ENCODE measurements at places on chromosomes 5 and 9.

DNA sequence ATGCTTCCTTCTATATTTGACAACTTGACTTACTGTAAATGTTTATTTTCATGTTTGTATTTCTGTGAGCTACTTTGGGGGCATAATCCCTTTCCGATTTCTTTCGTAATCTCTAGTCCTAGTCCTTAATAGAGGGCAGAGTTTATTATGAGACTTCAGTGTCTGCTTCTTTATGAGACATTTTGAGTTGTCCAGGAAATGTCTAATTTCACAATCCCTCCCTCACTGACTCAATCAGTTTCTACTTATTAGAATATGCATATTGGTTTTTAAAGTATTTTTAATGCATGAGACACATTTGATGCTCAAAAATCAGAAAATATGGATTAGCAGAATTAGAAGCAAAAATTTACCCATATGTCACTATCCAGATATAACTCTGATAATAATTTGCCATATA, 160.9 kb downstream of the FOCAD start:
- H3K27me3 ChIP-seq, result no peaks in the 10 kb centered on the region
- H3K36me3 ChIP-seq, result peaks cover 19% of the 10 kb centered on the region
- no peaks in the 10 kb centered on the region for H3K4me1 ChIP-seq

- no peak overlapping the region for H3K27ac ChIP-seq
- no peaks in the 10 kb centered on the region for H3K27me3 ChIP-seq
- H3K4me3 ChIP-seq, result no peak overlapping the region
- peaks cover 10% of the 10 kb centered on the region for H3K4me1 ChIP-seq
- no peak for DNase-seq
- peaks cover 27% of the 10 kb centered on the region for H3K36me3 ChIP-seq
Observed at GRCh38 chr5:9370256-9370655, 175.6 kb downstream of the SEMA5A start.

GRCh38 chr5:68329554-68330255, 114.1 kb downstream of the PIK3R1 start:
- no peak overlapping the region for H3K4me3 ChIP-seq
- H3K4me1 ChIP-seq, result peaks cover 8% of the 10 kb centered on the region
- no peak overlapping the region for H3K27ac ChIP-seq

- DNase-seq, result no peak
- H3K4me1 ChIP-seq, result no peaks in the 10 kb centered on the region
- H3K4me3 ChIP-seq, result no peak overlapping the region
- H3K27ac ChIP-seq, result no peak overlapping the region
- H3K27me3 ChIP-seq, result no peaks in the 10 kb centered on the region
Observed at GRCh38 chr5:119200795-119201194, 129.9 kb downstream of the DMXL1 start.

DNA sequence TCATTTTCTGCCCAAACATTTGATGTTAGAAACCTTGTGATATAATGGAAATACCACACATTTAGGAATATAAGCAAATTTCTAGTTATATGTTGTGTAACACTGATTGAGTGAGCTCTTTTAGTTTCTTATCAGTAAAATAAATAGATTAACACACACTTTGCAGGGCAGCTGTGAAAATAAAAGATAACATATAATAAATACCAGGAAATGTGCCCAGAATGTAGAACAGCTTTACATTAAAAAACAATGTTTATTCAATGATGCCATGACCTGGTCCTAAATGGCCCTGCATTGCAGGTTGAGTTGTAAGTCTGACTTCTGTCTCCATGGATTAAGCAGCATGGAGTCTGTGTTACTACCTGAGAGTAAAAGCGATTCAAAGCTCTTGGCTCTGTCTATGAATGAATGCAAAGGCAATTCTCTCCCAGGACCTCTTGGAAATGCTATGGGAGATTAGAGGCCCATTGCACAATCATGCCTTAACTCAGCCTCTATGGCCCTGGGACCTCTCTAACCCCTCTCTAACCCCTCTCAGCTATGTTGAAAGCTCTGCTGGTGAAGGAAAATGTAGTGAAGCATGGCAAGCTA, 296.0 kb upstream of the ACTBL2 start:
- peaks cover 49% of the 10 kb centered on the region for H3K4me1 ChIP-seq
- H3K27me3 ChIP-seq, result no peaks in the 10 kb centered on the region
- no peaks in the 10 kb centered on the region for H3K36me3 ChIP-seq
- H3K4me3 ChIP-seq, result no peak overlapping the region
- peak overlapping the region; percentile 66 for H3K27ac ChIP-seq

DNA sequence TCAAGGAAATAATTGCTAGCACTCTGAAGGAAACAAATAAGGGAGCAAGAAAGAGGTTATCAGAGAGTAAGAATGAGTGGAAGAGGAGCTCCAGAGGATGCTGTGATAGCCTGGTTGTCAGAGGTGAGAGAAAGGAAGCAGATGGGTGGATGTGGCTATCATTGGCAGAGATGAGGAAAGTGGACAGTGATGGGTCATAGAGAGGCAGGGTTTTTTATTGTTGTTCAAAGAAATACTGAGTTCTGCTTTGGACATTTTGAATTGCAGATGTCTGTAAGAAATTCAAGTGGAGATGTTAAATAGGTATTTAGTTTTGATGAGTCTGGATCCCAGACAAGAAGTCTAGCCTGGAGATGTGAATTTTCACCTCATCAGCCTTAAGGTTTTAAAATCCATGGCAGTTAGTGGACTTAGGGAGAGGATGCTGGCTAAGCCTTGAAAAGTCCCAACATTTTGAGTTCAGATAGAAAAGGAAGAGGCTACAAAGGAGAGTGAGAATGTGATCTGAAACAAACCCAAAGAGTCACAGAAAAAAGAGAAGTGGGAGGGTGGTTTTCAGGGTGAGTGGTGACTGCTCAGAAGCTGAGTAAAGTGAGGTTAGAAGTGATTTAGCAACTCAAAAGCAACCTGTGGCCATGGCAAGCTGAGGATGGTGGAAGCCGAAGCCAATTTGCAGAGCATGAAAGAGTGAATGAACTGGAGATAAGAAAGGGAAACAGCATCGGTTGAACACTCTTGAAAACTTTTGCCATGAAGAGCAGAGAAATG, 50.4 kb downstream of the PPIC start:
- no peaks in the 10 kb centered on the region for H3K27me3 ChIP-seq
- no peaks in the 10 kb centered on the region for H3K36me3 ChIP-seq
- H3K4me1 ChIP-seq, result no peaks in the 10 kb centered on the region
- H3K27ac ChIP-seq, result no peak overlapping the region
- no peak overlapping the region for H3K4me3 ChIP-seq
- DNase-seq, result no peak

DNA sequence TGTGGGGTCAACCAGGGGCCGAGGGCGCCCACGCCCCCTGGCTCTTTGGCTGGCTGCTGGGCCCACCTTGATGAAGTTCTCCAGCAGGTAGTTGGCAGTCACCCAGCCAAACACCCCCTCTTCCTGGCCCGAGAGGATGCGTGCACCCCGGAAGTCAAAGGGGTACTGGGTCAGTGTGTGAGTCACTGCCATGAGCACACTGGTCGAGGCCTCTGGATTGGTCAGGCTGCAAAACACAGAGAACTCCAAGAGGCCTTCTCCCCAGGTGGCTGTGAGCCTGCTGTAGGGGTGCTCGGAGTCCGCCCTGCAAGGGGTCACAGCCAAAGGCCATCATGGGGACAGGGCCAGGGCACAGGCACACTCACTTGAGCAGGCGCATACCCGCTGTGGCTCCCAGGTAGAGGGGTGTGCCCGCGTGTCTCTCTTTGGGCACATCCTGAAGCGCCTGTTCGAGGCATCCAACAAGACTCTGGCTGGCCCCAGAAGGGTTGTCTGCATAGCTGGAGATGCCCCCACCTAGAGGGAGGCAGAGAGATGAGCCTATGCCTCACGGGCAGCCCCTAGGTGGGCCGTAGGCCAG, 2.6 kb downstream of the ENTPD2 start:
- H3K36me3 ChIP-seq, result no peaks in the 10 kb centered on the region
- H3K4me3 ChIP-seq, result no peak overlapping the region
- H3K27ac ChIP-seq, result no peak overlapping the region

DNA sequence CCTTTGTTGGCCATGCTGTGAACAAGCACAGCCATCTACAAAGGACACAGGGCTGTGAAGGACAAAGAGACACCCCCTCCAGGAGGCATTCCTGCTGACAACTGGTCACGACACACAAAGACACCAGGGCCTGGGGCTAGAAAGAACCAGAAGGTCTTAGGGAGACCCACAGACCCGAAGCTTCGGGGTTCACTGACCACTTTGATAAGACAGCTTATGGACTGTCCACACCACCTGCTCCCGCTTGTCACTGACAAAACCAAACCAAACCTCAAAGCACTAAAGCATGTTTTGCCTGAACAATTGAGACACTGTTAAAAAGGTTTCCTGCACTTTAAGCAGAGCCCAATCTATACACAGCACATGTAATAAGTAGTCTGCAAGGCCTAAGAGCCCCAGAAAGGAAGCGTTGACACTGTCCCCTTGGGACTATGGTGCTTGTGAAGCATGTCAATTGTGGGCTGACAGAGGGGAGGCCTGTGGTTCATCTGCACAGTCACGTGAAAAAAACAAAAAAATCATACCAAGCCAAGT, 185.0 kb downstream of the GAPVD1 start:
- no peak for DNase-seq
- H3K27ac ChIP-seq, result no peak overlapping the region
- H3K36me3 ChIP-seq, result peaks cover 14% of the 10 kb centered on the region
- no peak overlapping the region for H3K4me3 ChIP-seq
- H3K27me3 ChIP-seq, result no peaks in the 10 kb centered on the region

DNA sequence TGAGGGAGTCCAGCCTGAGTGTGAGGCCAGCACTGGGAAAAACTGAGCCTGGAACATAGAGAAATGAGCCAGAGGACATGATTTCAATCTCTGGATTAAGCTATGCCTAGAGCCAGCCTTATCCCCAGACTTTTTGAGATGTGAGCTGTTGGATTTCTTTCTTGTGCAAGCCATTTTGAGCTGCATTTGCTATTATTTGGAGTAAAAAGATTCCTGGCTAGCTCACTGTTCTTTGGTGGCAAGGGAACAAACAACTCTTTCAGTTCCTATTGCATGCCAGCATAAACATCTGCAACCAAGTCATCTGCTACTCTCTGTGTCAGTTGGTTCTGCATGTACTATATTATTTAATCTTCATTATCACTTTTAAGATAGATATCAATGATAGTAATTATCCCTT, 70.1 kb upstream of the MAN2A1 start:
- H3K4me1 ChIP-seq, result no peaks in the 10 kb centered on the region
- H3K36me3 ChIP-seq, result no peaks in the 10 kb centered on the region
- no peak overlapping the region for H3K4me3 ChIP-seq
- no peak overlapping the region for H3K27ac ChIP-seq
- H3K27me3 ChIP-seq, result peaks cover 4% of the 10 kb centered on the region

DNA sequence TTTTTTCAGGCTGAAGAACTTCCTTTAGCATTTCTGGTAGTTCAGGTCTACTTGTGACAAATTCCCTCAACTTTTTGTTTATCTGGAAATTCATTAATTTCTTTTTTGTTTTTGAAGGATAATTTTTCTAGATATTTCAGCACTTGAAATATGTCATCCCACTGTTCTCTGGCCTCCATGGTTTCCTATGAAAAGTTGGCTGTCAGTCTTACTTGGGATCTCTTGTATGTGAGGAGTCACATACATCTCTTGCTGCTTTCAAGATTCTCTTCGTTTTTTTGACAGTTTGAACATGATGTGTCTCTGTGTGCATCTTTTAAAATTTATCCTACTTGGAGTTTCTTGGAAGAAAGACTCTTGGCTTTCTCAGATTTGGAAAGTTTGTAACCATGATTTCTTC, 79.5 kb downstream of the RIC1 start:
- no peaks in the 10 kb centered on the region for H3K4me1 ChIP-seq
- H3K27me3 ChIP-seq, result no peaks in the 10 kb centered on the region
- H3K27ac ChIP-seq, result no peak overlapping the region
- no peak for DNase-seq

- peak overlapping the region; percentile 43 for H3K27ac ChIP-seq
- no peak for DNase-seq
- peaks cover 38% of the 10 kb centered on the region for H3K4me1 ChIP-seq
- no peaks in the 10 kb centered on the region for H3K27me3 ChIP-seq
- H3K36me3 ChIP-seq, result no peaks in the 10 kb centered on the region
Observed at GRCh38 chr9:136229096-136230065, 16.2 kb downstream of the QSOX2 start.

DNA sequence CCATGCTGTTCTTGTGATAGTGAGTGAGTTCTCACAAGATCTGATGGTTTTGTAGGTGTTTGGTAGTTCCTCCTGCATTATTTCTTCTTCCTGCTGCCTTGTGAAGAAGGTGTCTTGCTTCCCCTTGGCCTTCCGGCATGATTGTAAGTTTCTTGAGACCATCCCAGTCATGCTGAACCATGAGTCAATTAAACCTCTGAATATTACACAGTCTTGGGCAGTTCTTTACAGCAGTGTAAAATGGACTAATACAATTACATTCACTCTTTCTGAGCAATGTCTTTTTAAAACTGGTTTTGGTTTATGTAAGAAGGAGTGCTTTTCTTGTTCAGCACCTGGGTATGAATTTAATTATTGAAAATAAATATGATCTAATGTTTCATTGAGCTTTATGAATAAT, 50.7 kb upstream of the ARRDC3 start:
- H3K27ac ChIP-seq, result no peak overlapping the region
- no peak overlapping the region for H3K4me3 ChIP-seq
- no peaks in the 10 kb centered on the region for H3K27me3 ChIP-seq
- DNase-seq, result no peak

DNA sequence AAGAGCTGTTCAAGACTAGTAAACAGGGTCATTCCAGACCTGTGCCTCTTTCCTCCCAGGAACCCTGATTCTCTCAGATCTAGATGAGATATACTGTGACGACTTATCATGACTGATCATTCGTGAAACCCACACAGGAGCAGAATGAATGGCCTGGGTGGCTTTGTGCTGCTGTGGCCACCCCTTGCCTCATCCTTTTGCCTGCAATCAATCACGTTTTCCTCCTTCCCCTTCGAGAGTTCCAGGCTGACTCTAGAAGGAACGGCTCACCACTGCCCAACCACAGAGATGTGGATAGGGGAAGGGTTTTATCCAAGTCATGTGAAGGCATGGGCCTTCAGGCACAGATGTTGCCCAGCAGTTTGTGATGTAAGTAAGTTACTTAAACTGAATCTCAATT, 5.8 kb downstream of the ANXA6 start:
- peak overlapping the region; percentile 79 for H3K4me3 ChIP-seq
- H3K27me3 ChIP-seq, result no peaks in the 10 kb centered on the region
- no peak for DNase-seq
- peak overlapping the region; percentile 90 for H3K27ac ChIP-seq
- peaks cover 49% of the 10 kb centered on the region for H3K4me1 ChIP-seq

GRCh38 chr5:126139773-126140172, 283.4 kb upstream of the GRAMD2B start:
- no peak overlapping the region for H3K27ac ChIP-seq
- DNase-seq, result no peak
- no peak overlapping the region for H3K4me3 ChIP-seq
- no peaks in the 10 kb centered on the region for H3K27me3 ChIP-seq

DNA sequence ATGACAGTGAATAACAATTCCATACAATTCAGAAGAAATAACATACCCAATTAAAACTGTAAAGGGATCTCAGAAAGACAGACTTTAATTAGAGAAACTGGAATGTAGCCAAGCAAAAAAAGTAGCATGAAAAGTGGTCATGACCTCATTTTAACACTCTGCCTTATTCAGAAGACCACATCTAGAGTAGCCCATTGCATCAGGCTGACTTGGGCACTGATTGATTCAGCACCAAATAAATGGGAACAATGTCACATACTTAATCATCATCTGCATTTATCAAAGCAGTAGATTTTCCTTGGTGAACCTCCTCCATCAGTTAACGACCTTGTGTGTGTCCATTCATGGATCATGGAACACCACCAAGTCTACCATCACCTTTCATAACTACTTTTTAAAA, 992.1 kb downstream of the NR2F1-AS1 start:
- H3K36me3 ChIP-seq, result no peaks in the 10 kb centered on the region
- no peak overlapping the region for H3K27ac ChIP-seq
- H3K4me3 ChIP-seq, result no peak overlapping the region
- DNase-seq, result no peak
- no peaks in the 10 kb centered on the region for H3K27me3 ChIP-seq

GRCh38 chr5:96614110-96614691, 48.0 kb upstream of the CAST start:
- H3K36me3 ChIP-seq, result no peaks in the 10 kb centered on the region
- no peak overlapping the region for H3K4me3 ChIP-seq
- no peak for DNase-seq
- H3K27me3 ChIP-seq, result no peaks in the 10 kb centered on the region
- H3K4me1 ChIP-seq, result peaks cover 6% of the 10 kb centered on the region
